ENCODE measurements at places on chromosomes 3 and 15.

- DNase-seq = no peak
Observed at GRCh38 chr3:53051929-53052328, 6.1 kb upstream of the SFMBT1 start.

DNA sequence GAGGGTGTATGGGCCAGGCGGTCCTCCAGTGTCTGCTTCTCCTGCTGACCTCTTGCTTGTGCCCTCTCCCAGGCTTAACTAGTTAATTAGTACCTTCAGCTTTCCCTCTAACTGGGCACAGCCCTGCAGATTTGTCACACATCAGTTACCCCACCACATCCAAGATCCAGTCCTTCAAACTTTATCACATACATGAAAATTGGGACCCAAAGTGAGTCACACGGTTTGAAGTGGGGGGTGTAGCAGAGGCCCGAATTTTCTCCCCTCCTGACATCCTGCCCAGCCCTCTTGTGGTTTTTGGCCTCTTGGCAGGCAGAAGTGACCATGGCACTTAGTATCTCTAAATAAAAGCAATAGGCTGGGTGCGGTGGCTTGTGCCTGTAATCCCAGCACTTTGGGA is 3.9 kb downstream of the MAPKAPK3 start:
- DNase-seq = no peak

DNA sequence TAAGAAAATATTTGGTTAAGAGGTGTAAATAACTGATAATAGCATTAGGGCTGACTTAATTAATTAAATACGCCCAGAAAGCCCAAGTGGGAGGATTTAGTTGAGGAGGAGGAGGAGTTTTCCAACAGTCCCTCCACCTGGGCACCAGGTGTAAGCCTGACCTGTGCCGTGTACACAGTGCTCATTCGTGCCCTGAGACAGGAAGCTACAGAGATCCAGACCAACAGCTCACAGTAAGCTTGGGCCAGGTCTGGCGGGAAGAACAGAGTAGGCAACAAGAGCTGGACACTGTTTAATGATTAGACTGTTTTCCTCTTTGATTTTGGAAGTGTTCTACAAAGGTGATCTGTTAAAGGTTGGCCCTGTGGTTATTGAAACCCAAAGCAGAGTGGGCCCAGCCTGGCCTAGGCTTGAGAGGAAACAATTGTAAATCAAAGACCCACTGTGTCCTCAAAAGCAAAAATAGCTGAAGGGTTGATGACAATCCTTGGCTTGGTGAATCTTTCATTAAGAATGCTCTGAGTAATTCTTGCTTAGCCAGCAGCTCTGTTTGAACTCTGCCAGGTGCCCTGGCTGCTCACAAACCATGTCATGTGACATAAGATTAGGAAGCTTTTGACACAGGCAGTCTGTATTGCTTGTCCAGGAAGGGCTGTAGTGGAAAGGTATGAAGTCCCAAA is 13.8 kb downstream of the SQOR start:
- peak; percentile 90 for DNase-seq

DNA sequence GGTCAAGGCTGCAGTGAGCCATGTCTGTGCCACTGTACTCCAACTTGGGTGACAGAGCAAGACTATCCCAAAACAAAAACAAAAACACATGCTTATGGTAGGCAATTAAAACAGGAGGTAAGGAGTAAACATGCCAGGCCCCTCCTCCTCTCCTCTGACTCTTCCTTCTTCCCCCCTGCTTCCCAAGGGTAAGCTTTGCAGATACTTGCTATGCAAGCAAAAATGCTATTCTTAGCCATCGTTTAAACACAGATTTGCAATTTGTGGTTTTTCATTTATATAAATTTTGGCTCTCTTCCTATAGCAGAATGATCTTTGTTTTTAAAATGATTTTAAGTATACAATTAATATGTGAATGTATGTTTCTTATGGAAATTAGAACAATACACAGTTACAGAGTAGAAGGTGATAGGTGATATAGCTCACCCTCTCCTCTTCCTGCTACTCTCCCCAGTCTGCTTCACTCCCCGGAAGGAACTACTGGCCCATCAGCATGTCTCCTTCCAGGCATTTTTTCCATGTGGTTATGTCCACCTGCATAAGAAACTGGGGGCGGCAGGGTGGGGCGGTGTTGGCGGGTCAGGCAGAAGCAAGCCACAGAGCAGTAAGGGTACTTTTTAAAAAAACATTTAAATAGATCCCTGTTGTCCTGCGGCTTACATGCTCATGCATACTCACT is 42.1 kb downstream of the IGF1R start:
- DNase-seq = no peak

DNA sequence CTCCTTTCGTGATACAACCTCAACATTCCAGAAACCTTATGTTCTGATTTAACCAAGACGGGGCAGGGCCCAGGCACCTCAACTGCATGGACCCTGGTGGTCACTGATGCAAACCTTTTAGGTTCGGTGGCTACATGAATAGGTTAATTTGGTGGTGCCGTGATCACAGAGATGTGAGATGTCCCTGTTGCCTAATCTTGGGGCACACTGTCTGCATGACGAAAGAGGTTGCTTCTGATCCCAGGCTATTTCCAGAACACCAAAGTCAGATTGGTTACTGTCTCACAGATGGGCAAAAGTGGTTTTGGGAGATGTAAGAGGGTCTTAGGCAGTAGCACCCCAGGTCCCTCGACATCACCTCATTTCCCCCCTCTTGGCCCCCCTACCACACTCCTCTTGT is 4.0 kb upstream of the CCR1 start:
- no peak for DNase-seq

GRCh38 chr3:167694121-167694520 is 40.4 kb upstream of the WDR49 start:
- no peak for DNase-seq

- DNase-seq = peak; percentile 49
Observed at GRCh38 chr3:52532517-52532837, 1.2 kb downstream of the NT5DC2 start.

GRCh38 chr15:64187396-64188191 is 24.8 kb upstream of the PPIB start:
- peak; percentile 96 for DNase-seq

DNA sequence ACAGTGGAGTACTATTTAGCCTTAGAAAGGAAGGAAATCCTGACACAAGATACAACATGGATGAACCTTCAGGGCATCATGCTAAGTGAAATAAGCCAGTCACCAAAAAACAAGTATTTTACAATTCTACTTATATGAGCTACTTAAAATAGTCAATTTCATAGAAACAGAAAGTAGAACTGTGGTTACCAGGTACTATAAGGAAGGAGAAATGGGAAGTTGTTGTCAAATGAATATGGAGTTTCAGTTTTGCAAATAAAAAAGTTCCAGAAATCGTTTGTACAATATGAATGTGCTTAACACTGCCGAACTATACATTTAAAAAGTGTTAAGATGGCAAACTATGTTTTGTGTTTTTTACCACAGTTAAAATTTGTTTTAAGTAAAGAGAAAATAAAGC is 26.8 kb downstream of the TRANK1 start:
- DNase-seq = no peak

DNA sequence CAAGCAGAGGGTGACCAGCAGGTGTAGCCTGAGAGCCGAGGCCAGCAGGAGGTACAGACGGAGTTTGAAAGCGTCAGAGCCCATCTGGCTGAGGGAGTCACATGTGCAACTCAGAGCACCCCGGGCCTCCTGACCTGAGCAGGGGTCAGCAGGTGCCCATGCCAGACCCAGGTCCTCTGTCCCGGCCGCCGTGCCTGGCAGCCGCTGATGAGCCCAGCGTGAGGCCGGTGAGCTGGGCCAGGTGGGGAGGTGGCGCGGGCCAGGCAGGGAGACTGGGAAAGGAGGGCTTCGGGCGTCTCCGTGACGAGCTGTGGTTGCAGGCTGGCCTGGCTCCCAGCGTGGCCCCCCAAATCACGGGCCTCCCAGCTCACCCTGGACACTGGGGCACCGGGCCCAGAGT is 130.9 kb downstream of the CHSY1 start:
- DNase-seq = no peak

DNA sequence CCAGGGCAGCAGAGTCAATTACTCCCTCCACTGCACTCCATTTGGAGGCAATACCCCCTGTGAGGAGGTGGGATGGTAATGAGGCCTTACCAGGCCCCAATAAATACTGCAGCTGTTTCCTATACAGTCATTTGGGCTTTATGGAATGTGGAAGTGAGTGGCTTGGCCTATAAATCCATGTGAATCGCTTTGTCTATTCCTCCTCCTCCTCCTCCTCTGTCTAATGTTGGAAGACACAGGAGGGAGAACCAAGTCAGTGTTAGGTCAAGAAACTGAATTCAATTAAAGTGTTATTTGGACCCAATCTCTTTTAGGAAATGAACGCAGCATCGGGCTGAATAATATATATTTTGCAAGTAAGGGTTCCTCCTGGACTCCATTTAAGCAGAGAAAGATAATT is 17.3 kb upstream of the SRGAP3 start:
- DNase-seq = no peak

- DNase-seq = no peak
Observed at GRCh38 chr3:151873398-151873797, at the start of gene SUCNR1. TSS of gene SUCNR1 (plus strand) at chr3:151873643. CDS start at chr3:151879893, 6,250 bp downstream.

DNA sequence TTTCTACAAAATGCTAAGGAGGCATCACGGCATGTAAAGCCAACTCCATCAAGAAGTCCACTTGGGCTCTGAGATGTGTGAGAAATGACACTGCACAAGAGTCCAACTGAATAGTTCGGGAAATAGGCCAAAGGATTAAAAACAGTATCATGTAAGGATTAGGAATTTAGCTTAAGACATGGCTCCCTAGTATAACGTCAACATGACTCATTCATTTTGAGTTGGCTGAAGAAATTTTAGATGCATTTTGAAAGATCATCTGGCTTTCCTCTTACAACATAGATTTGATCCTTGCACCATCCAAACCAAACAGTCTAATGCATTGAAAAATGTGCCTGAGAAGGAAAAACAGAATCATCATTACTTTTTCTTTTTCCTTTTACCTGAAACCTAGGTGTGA is 109.3 kb upstream of the MME start:
- peak; percentile 89 for DNase-seq

- peak; percentile 10 for DNase-seq
Observed at GRCh38 chr3:40620151-40620550, 95.4 kb downstream of the ZNF621 start.

- DNase-seq = no peak
Observed at GRCh38 chr15:83039206-83039605, 27.8 kb upstream of the C15orf40 start.

GRCh38 chr3:61381745-61382392 is 130.6 kb upstream of the FHIT start:
- peak; percentile 53 for DNase-seq

GRCh38 chr3:46491089-46492070 is 6.4 kb upstream of the RTP3 start:
- peak; percentile 13 for DNase-seq

GRCh38 chr3:159928666-159929065 is 60.0 kb upstream of the IL12A start:
- DNase-seq = peak; percentile 97

GRCh38 chr3:72448375-72448823 is 399.8 kb downstream of the SHQ1 start:
- no peak for DNase-seq

DNA sequence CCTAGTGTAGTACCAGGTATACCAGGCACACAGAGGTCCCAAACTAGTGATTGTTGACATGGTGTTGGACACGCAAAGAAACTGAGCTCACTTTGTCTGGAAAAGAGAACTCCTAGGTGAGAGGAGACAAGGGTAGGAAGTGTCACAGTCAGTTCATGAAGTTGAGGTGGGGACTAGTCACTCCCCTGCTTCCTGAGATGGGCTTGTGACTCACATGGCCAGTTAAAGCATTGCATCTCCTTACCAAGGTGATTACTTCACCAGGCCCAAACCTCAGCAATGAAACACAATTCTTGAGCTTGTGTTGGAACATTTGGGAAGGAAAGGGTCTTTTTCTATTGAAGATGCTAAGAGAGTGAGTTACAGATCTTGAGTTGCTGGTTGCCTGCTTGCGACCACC is 49.2 kb upstream of the RAD18 start:
- peak; percentile 36 for DNase-seq

- no peak for DNase-seq
Observed at GRCh38 chr3:113805249-113805648, 33.3 kb upstream of the GRAMD1C start.

DNA sequence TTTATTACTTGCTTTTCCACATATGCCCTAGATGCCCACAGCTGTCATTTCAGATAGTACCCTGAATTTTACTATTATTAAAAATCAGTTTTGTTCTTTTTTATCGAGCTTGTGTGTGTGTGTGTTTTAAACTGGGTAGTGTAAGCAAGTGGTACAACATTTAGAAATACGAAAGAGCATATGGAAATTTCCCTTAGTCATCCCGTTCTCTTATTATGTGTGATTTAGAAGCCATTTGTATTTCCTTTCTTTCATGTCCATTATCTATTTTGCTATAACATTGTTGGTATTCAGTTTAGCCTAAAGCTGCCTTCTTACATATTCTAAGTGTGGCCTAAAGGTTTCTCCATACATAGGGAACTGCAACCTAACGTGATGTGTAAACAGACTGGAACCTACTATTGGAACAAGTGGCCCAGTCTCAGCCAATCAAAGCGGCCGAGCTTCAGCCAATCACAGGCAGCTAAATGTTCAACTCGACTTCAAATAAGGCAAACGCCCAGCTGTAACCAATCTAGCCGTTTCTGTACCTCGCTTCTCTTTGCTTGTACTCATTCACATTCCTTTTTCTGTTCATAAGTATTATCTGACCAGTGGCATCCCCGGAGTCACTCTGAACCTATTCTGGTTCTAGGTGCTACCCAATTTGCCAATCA is 14.7 kb upstream of the SYN2 start:
- no peak for DNase-seq
